ENCODE measurements at places on chromosomes 5 and 9.

DNA sequence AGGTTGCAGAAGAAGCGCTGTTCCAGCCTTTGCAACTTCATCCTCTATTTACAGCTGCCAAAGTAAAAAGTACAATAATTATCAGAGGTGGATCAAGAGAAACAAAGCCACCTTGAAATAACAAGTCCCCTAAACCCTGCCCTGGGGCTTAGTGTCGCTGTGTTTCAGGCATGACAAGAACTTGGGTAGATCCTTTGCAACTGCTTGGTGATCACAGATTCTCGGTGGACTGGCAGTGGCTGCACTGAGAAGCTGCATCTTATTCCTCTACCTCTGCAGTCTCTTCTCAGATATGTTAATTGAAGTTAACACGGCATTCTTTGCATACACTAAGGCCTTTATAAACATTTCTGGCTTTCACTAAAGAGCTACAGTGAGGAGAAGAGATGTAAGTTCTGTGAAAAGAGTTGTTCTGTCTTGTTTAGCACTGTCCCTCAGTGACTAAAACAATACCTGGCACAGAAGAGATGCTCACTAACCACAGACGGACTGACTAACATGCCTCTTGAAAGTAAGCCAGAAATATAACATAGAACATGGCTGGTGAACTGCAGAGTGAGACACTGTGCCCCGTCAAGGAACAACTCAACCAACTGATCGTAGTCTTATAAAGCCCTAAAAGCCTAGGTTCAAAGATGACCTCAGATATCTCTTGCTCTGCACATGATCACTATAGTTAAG is 144.2 kb downstream of the MLLT3 start:
- DNase-seq, result no peak

DNA sequence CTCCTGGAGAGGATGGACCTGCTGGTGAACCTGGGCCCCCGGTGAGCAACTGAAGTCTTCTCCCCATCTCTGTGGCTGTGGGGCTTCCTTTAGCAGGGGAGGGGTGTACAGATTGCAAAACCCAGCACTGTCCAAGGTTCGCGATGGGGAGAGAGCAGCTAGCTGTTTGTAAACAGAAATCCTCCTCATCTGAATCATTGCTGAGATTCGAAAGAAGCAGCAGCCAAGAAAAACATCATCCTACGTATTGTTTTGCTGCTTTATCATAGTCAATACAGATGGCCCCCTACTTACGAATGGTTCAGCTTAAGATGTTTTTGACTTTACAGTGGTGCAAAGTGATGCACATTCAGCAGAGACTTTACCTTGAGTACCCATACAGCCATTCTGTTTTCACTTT is 80.0 kb upstream of the TGFBR1 start:
- DNase-seq, result no peak

DNA sequence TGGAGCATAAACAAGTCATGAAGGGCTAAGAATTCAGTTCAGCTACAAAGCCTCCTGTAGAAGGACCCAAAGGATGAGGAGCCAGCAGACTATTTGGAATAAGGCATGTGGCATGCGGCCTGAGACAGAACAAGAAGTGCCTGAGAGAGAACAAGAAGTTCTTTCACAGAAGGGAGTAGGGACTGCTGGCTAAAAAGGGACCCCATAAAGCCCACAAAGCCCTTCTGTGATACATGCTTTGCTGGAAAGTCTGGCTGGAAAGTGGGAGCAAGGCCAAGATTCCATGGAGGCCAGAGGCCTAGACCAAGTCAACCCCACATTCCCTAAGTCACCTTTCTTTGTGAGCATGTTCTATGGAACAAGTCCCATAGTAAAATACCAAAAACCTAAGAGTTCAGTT is 35.9 kb upstream of the UBAP2 start:
- DNase-seq, result no peak

GRCh38 chr9:99057665-99058625 is 47.0 kb upstream of the TGFBR1 start:
- DNase-seq, result no peak

DNA sequence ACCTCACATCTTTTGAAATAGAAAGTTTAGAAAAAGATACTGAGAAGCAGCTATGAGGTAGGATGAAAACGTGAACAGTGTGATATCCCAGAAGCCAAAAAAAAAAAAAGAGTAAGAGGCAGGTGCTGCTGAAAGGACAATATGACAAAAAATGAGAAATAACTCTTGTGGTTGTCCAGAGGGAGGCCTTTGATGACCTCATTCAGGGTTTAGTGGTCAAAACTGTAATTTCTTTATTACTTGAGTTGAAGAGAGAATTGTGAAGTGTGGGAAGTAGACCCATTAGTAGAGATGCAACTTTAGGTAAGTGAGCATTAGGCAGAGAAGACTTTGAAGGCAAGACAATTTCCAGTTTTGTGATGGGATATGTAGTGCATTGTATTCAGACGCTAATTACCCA is 1306.3 kb upstream of the ACO1 start:
- DNase-seq, result no peak

DNA sequence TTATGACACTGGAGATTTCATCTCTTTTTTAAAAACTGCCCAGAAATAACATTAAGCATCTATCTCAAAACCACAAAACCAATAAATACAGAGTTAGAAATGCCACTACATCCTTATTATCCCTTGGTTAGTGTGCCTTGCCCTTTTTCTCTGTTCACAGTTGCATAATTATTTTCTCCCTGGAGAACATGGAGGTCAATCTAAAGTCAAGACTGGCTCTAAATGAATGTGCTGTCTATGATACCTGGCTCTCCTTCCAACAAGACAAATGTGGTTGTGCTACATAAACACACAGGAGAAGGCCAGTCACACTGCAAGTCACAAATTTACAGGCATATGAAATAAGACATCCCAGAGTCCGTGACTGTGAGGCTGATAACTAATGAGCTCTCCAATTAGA is 2.8 kb downstream of the FBN2 start:
- no peak for DNase-seq

GRCh38 chr9:98091735-98092612 is 27.0 kb downstream of the TRIM14 start:
- no peak for DNase-seq

DNA sequence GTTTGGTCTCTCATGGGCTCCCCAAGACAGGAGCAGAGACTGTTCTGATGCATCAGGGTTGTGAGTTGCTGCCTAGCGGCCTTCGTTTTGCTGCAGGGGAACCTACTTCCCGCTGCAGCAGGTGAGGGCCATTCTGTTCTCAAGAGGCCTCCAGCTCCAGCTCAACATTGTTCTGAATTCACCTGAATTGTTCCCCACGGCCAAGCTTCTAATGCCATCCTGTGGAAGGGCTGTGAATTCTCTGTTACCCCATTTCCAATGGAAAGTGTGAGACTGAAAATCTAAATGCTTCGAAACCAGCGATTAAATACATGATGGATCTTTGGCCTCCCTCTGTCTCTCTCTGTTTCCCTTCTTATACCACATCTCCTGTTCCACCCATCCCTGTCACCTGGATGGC is 349.1 kb upstream of the DAP start:
- DNase-seq, result no peak

- no peak for DNase-seq
Observed at GRCh38 chr9:22363421-22363887, 83.2 kb upstream of the DMRTA1 start.

DNA sequence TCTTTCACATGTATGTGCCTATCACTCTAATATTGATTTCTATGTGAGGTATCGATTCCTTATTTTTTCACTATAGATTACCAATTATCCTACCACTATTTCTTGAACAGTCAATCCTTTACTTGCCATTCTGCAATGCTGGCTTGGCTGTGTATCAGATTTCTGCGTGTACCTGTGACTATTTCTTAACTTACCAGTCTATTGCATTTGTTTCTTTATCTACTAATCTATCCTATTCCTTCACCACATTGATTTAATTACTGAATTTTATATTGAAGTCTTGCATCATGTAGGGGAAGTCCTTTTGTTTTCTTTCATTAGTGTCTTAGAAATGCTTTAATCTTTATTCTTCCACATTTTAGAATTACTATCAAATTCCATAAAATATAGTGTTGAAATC is 684.8 kb downstream of the LRRC70 start:
- DNase-seq, result no peak

- no peak for DNase-seq
Observed at GRCh38 chr5:133824661-133825254, 143.7 kb downstream of the C5orf15 start.

DNA sequence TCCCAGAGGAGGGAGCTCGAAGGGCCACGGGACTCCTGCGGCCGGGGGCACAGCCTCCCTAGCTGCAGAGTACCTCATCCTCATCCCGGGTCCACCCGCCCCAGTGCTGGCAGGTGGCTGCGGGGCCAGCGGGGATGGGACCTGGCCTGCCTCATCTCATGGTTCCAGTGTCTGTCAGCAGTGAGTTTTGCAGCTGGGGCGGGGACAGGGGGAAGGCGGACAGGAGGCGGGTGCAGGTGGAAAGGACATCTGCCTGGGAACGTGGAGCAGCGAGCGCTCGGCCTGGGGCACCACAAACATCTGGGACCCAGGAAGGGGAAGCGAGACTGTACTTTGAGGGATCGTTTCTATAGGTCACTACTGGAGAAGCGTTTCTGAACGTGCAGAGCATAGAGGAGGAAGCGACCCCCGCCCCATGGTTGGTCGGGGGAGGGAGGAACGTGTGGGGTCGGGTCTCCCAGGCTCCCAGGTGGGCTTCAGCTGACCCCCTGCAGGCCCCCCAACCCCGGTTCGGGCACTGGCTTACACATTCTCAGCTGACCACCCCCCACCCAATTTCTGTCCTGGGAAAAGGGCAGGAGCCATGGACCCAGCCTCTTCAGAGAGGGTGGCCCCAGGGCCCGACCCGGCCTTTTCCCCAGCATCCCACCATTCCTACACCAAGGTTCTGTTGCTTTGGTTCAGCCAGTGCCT is 56.5 kb upstream of the NOTCH1 start:
- no peak for DNase-seq

- no peak for DNase-seq
Observed at GRCh38 chr9:105173826-105174225, 70.6 kb upstream of the SLC44A1 start.

DNA sequence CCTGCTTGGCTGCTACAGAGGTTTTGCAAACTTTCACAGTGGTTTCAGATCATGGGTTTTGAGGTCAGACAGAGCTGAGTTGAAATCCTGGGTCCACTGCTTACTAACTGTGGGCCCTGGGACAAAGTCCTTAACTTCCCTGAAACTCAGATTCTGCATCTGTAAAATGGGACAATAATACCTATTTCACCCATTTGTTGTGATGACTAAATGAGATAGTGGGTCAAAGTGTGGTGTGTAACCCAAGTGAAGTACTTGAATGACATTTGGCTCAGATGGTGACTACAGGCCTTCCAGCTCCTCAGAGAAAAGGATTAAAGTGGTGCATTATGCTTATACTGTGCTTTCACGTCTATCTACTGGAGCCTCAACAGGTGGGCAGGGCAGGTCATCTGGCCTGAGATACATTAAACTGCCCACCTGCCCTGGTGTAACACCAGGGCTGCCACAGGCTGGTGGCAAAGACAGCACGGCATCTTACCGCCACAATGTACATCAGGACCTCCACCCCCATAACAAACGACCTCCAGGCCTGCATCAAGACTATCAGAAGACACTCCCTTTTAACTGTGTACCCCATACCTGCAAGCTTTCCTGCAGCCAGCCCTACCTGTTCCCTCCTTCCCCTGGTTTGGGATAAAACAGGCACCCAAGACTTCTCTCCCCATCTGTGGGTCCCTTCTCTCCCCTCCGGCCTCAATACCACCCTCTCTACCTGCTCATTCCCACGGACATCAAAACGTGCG is 846 bp upstream of the TRAF1 start:
- DNase-seq, result no peak

- no peak for DNase-seq
Observed at GRCh38 chr5:144487207-144487606, 316.5 kb downstream of the KCTD16 start.

DNA sequence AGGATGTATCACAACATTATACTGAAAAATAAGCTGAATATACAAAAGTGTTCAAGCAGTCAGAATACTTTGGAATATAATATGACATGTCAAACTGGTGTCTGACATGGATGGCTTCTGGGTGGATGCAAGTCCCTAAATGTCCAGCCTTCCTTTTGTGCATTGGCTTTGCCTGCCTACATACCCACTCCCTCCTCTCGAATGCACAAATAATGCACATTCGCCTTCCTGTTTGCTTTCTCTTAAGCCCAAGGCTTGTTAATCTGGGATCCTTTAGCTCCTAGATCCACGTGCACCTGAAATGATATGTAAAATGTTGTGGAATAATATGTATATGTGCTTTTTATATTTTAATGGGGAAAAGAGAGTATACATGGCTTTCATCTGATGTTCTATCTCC is 12.9 kb upstream of the NPR2 start:
- DNase-seq, result no peak

DNA sequence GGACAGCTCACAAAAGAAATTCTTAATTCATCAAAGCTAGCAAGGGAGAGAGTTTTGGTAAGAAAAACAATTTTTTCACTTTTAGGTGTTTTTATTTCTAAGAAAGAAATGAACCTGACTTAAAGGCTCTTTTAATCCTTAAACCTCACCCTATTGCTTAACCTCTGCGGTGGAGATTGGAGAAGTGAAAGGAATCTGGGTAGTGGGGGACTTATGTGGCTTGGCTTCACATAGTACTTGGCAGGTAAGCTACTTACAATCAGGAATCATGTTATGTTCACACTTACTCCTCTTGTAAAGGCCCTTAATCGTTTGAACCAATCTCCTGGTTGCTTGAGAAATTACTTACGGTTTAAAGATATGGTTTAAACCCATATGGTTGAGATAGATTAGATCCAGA is 104.8 kb downstream of the ISOC1 start:
- DNase-seq, result no peak

GRCh38 chr5:116032094-116032517 is at the start of gene ARL14EPL:
Gene ARL14EPL (plus strand): TSS chr5:116032472. CDS start chr5:116051466, 18,994 bp downstream.
- peak; percentile 22 for DNase-seq

GRCh38 chr5:112697833-112698232 is 39.9 kb upstream of the APC start:
- DNase-seq, result no peak

- no peak for DNase-seq
Observed at GRCh38 chr5:126536874-126537273, 58.1 kb downstream of the ALDH7A1 start.

GRCh38 chr5:133341915-133342710 is 270.2 kb downstream of the FSTL4 start:
- no peak for DNase-seq

DNA sequence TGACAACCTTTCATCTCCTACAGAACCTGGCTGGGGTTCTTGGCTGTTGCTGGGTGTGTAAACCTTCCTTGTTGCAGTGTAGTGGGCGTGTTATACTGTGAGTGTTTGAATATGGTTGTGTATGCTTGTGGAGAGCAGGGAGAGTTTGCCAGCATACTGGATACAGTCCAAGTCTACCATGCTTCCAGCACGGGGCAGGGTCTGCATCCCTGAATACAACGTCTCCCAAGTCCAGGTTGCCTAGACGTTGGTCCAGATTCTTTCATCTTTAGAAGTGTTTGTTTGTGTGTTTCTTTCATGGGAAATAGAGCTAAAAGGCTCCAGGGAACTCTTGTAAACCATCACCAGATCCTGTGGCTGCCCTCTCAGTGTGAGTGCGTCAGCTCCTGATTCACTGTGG is 46.4 kb downstream of the SYK start:
- DNase-seq, result no peak

DNA sequence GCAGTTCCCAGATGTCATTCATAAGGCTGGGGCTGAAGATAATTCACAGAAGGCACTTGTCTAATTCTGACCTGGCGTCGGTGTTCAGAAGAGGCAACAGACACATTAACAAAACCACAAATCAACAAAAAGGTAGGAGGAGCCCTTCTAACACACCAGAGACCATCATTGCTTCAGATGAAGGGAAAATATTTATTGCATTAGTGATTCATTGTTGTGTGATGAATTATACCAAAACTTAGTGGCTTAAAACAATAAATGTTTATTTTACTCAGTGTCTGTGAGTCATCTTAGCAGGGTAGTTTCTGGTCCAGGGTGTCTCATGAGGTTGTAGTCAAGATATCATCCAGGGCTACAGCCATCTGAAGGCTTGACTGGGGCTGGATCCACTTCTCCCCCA is 91.3 kb upstream of the KIF2A start:
- DNase-seq, result no peak
